ENCODE measurements at places on chromosomes 3 and 15.

DNA sequence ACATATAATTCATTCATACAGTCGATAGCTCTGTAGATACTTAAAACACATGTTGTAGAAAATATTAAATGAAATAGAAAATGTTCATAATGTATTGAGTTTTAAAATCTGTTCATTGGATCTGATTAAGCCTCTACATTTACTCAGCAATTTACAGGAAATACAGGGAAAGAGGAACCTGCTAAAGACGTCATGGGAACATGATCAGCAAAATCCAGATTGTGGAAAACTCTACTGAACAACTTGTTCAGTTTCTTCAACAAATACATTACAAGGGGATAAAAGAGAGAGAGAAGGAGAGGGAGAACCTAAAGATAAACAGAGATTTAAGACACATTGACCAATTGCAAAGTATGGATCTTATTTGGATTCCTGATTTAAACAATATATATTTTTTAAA lies 46.7 kb downstream of the KLHL6 start:
- no peak for DNase-seq

- DNase-seq = no peak
These were observed 3.2 kb downstream of the GPR171 start for GRCh38 chr3:151199554-151200438.

DNA sequence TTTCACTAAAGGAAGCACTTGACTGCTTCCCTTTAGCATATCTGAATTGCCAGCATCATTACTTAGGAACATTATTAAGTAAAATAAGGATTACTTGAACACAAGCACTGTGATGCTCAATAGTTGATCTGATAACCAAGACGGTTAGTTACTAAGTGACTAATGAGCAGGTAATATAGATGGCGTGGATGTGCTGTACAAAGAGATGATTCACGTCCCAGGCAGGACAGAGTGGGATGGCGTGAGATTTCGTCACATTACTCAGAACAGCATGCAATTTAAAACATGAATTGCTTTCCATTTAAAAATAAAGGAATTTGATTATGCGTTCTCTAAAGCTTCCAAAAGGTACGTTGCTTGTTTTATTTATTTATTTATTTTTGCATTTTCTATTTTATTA lies 240.0 kb upstream of the ARHGEF26 start:
- no peak for DNase-seq

DNA sequence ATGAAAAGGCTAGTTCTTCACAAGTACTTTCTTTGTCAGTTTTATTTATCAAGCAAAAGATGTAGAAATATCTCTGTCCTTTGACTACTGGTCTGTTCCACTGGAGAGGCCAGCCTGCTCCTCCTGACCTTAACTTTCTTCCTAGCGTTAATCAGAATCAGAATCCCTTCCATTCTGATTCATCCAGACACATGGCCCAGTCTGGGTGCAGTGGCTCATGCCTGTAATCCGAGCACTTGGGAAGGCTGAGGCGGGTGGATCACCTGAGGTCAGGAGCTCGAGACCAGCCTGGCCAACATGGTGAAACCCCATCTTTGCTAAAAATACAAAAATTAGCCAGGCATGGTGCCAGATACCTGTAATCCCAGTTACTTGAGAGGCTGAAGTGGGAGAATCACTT lies 32.0 kb upstream of the MANF start:
- no peak for DNase-seq

DNA sequence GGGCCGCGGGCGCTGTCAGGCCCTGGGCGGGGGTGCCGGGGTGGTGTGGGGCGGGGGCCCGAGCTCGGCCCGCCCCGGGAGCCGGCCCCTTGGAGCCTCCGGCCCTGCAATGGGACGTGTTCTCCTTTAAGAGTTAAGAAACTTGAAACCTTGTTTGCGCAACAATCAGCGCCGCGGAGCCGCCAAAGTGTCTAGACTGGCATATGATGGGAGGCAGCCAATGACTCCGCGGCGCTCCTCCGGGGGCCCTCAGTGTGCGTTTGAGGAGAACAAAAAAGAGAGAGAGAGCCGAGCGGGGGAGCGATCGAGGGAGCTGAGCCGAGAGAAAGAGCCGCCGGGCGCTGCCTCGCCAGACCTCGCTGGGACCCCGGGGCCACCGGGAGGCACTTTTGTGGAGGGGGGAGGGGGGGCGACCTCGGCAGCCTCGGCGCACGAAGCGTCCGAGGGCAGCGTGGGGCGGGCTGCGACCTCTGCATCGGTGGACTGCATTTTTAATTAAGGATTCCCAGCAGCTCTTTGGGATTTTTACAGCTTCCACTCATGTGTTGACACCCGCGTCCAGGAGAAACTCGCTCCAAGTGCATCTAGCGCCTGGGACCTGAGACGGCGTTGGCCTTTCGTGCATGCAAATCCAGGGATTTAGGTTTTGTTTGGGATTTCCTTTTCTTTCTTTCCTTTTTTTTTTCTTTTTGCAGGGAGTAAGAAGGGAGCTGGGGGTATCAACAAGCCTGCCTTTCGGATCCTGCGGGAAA lies at the start of gene SMAD6:
Gene SMAD6 (plus strand): TSS at position 202 of the 752 bp plus-strand sequence. CDS start 1,023 bp downstream, outside the sequence.
- peak; percentile 60 for DNase-seq

DNA sequence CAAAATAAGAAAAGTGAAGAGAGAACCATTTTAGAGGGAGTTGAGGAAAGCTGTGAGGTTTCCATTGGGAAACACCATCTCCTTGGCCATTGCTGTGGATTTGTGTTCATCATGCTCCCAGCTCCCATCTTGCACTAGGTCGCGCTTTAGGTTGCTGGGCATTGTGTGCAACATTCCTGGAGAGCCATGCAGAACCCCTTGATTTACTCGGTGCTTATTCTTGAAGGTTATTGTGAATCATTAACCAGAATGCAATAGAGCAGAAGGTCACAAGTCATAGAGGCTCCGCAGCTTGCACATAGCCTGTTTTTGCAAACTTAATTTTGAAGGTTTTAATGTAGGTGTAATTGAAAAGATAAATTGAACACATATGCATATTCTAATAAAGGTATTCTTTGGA lies 239.2 kb upstream of the IL12A start:
- no peak for DNase-seq

GRCh38 chr3:162337630-162338029 lies 841.0 kb downstream of the OTOL1 start:
- no peak for DNase-seq

DNA sequence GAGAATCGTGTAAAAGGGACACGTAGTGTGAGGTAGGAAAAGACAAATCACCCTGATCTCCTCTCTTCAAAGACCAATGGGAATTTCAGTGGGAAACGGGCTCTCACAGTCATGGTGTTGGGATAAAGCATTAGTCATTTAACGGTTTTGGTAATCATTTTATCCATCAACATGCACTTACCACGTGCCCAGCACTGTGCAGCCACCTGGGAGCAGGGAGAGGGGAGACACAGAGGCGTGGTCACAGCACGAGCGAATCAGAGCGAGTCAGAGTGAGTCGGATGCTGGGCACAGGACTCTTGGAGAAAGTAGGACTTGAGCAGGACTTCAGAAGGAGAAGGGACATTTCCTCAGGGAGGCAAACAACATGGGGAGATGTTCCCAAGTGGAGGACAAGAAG lies 130.8 kb downstream of the MINAR1 start:
- no peak for DNase-seq
